ENCODE measurements at places on chromosomes 4 and X. TPM values are rescaled to one million over a fixed set of nuclear protein-coding genes. Genes with fewer than 3 reads are reported as not detected.

- DNase-seq: no peak
These were observed 143.1 kb downstream of the C4orf33 start for GRCh38 chr4:129239088-129239487.

- no peak for DNase-seq
These were observed 145.6 kb downstream of the SPATA18 start for GRCh38 chr4:52196606-52197130.

DNA sequence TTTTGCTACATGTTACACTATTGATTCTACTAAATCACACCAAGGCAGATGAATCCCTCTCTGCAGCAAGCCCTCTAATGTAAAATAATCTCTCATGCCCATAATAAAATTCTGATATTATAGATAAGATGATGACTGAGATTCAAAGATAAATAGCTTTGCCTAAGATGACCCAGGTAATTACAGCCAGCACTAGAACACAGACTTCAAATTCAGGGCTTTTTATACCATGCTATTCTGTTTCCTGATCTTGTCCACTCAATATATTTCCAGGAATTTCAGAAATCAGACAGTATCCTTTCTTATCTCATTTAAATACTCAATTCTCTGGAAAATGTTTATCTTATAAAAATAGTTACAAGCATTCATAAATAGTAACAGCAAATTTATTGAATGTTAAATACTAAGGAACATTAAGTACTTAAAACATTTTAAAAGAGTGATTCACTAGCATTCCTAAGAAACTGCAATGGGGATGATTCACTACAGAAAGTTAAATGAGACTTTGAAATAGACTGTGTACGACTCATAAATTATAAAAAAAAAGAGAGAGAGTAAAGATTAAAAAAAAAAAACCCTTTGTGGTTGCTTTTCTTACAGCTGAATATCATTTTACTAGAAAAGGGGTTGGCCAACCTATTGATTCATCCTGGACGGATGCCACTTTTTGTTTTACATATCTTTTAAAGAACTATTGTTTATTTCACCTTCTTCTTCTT is 45.8 kb upstream of the IL21 start:
- DNase-seq: no peak

GRCh38 chr4:73674451-73674919 is 54.2 kb upstream of the RASSF6 start:
- DNase-seq: no peak

DNA sequence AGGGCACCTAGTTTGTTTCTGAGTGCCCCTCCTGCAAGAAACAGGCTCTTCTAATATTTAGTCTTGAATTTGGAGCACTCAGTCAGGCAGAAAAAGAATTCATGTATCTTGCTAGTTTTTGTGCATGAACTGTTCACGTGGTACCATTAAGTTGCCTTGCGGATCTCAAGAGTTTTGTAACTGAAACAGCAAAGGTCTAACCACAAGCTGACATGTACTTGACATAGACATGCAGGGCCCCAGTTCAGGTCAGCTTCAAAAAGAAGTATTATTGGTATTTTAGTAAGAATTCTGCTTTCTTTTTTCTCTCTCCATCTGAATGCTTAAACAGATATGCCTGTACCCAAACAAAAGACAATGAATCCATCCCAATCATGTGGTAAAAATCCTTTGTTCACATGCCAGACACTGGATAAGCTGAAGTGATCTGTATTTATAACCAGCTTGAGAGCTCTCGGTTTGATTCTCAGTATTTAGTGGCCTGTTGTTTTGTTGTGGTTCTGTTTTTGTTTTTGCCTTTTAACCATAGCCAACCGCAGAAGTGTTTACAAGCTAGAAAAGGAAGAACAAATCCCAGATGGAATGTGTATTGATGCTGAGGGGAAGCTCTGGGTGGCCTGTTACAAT is 13.0 kb downstream of the RGN start:
- no peak for DNase-seq

GRCh38 chrX:151279161-151279560 is 102.8 kb downstream of the GPR50 start:
- no peak for DNase-seq

JAKMIP1 gene
- polyA plus RNA-seq: 0.06 TPM

GPR82 gene
- polyA plus RNA-seq: 0.08 TPM

BANK1 gene
- polyA plus RNA-seq: 2.9 TPM

F8A2 gene
- polyA plus RNA-seq: not detected

PASD1 gene
- not detected for polyA plus RNA-seq

All from left renal cortex interstitium (tissue), 4 donors.